ENCODE measurements at places on chromosomes 5 and 9.

DNA sequence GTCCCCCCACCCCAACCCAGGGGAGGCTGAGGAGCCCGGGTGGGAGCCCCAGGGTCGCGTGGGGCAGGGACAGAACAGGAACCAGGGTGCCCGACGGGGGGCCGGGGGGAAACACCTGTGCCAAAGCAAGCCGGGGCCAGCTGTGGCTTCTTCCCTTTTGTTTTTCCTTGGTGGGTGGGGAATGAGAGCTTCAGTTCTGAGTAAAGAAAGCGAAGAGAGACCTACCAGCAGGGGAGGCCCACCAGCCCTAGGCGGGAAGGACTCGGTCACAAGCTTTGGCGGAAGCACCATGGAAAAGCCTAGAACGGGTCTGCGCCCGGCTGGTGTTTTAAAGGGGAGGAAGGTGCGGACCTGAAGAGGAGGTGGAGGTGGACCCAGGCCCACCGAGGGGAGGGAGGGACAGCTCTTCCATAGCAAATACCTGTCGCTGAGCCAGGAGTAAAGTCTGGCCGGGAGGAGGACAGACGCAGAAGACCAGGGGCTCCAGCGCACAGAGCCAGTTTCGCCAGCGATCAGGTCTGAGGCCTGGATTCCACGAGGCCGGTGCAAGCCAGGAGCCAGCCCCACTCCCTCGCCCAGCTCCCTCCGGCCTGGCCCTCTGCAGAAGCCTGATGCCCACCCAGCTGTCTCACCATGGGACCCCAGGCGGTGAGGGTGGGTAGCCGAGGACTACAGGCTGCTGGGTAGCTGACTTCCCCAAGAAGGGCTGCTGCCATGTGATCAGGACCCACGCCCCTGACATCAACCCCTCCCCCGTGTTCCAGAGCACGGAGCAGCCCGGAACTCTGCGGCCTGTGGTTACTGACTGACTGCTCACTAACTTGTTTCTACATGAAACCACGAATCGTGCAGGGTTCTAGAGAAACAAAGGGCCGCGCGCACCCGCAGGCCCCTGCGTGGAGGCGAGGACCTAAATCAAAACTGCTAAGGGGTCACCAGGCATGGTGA lies 849 bp upstream of the MGAT1 start:
- DNase-seq: peak; percentile 58

DNA sequence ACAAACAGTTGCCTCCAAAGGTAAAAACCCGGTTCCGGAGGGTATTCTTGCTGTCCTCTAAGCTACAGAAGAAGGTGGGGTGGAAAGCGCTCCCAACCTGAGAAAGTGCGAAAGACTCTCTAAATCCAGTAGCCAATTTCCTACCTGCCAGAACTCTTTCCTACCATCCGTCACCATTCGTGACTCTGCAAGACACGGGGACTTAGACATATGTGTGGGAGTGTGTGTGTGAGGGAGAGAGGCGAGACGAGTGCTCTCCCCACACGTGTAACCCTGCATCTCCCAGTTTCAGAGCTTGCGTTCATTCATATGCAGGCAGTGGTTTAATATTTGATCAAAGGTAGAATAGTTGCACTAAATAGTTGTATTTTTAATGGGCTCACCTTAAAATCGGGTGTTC lies 473 bp upstream of the GABRA1 start:
- DNase-seq: no peak

GRCh38 chr5:42518595-42519221 lies 95.5 kb downstream of the GHR start:
- no peak for DNase-seq

DNA sequence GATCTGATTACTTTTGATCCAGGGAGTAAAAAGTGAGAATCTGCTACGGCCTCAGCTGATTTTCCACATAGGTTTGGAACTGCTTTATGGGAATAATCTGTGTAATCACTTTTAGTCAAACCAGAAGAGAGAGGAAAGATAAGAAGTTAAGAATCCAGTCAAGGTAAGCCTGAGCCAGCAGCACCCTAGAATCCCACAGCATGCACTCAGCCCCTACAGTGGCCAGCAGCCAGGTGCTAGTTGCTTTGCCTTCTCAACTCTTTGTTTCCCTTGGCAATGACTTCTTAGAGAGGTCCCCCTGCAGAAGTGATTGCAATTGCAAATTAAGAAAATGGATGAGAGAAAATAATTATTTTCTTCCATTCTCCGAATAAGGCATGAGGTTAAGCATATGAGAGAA lies 59.7 kb upstream of the TMED7 start:
- no peak for DNase-seq

DNA sequence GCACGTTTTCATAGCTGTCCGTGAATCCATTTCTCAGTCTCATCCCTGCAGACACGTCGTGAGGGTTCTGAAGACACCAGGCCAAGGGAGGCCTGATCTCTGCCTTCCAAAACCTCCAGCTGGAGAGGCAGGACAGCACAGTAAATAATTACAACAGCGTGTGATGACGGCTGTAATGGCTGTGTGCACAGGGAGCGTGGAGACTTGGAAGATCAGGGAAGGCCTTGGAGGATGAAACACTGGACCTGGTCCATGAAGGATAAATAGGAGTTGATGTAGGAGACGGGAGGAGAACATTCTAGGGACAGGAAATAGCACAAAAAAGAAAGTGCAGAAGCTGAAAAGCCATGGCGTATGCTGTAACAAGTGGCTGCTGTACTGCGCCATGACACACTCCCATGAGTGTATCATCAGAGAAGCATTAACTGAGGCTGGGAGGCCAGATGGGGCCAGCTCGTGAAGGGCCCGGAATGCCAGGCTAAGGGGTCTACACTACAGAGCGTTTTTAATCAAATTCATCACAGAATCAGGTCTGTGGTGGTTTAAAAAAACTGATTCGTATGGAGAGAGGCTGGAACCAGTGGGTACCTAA lies 97.2 kb downstream of the CRB2 start:
- DNase-seq: no peak

- no peak for DNase-seq
Observed at GRCh38 chr9:69622676-69623075, 49.5 kb downstream of the APBA1 start.

- no peak for DNase-seq
Observed at GRCh38 chr9:111431684-111432083, 52.5 kb downstream of the ECPAS start.
